ENCODE measurements at places on chromosomes 7 and 10.

DNA sequence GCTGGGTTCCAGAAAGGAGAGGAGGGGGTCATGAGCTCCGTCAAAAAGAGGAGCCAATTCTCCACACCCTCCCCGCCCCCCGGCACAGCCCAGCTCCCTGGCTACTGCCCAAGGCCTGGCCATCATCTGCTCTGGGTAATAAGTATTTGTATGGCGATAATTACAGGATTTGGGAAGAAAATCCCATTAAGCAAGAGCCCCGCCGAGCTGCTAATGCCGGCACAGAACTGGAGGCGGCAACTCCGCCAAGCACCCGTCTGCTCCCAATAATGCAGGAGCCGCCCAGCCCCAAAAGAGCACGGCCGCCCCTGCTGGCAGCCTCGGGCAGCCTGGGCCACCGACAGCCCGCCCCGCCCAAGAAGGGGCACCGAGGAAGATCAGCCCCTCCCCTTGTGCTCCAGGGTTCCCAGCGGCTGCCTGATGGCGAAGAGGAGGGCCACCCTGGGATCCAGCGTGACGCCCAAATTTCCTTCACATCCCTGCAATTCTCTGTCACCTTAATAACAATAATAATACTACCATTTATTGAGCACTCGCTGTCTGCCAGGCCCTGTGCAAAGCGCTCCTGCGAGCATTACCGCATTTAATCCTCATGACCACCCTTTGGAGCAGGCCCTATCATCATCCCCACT lies 5.9 kb downstream of the SLIT1 start:
- DNase-seq: no peak

GRCh38 chr10:77293773-77294172 lies 343.8 kb downstream of the KCNMA1 start:
- DNase-seq: no peak

DNA sequence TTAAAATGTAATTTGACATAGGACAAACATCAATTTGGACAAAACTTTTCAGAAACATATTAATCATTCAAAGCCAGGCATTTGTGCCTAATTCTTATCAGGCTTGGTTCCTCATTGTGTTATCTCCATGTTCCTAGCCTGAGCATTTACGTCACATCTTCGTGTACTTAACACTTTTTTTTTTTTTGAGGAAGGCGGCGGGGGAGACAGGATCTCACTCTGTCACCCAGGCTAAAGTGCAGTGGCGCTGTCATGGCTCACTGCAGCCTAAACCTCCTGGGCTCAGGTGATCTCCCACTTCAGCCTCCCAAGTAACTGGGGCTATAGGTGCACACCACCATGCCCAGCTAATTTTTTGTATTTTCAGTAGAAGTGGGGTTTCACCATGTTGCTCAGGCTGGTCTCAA lies 19.8 kb downstream of the HNRNPA2B1 start:
- DNase-seq: no peak

- no peak for DNase-seq
These were observed 81.1 kb upstream of the MBL2 start for GRCh38 chr10:52853704-52854103.

GRCh38 chr10:12777840-12778585 lies 223.5 kb downstream of the CCDC3 start:
- no peak for DNase-seq

- DNase-seq: no peak
These were observed 117.7 kb upstream of the KIAA1217 start for GRCh38 chr10:24091256-24091655.

DNA sequence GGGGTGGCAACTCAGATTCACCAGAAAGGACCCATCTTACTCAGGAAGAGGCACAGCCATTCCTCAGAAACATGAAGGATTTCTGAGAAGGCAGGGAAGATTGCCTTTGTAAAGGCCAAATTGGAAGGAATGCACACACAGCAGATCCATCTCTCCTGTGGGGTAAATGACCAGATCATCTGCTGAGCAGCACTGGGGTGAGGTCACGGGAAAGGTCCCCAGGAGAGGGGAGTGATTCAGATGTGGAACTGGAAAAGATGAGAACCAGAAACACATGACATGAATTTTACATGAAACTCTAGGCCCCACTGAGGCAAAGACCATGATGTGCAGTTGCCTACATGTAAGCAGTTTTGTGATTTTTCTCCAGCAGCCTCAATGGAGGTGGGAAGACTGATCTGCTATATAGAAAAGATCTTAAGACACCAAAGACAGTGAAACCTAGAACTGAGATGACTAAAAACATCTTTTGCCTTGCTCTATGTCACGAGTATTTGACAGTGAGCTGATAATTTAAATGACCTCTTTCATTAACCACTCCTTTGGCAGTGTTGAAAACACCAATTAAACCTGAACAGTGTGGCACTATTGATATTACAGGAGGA lies 91.6 kb downstream of the AMPH start:
- DNase-seq: no peak

GRCh38 chr7:39407723-39408122 lies 158.5 kb upstream of the YAE1 start:
- no peak for DNase-seq

All from RCC 7860 (cell line).